ENCODE measurements at places on chromosomes 7 and 10.

DNA sequence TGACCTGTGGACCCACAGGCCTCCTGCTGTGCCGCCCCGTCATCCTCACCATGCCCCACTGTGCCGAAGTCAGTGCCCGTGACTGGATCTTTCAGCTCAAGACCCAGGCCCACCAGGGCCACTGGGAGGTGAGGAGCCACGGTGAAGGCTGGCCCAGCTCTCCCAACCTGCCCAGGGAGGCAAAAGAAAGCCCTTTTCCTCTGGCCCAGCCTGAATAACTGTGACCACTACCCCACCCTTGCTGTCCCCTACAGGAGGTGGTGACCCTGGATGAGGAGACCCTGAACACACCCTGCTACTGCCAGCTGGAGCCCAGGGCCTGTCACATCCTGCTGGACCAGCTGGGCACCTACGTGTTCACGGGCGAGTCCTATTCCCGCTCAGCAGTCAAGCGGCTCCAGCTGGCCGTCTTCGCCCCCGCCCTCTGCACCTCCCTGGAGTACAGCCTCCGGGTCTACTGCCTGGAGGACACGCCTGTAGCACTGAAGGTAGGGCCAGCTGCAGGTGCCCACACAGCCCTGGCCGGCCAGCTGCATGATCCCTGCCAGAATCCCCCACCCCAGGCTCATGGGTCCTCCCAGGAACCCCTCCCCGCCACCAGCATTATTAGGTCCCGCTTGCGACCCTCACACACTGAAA lies 25.5 kb upstream of the SLC29A3 start:
- DNase-seq, result no peak

GRCh38 chr7:137669706-137670105 lies 177.1 kb downstream of the DGKI start:
- DNase-seq, result no peak

DNA sequence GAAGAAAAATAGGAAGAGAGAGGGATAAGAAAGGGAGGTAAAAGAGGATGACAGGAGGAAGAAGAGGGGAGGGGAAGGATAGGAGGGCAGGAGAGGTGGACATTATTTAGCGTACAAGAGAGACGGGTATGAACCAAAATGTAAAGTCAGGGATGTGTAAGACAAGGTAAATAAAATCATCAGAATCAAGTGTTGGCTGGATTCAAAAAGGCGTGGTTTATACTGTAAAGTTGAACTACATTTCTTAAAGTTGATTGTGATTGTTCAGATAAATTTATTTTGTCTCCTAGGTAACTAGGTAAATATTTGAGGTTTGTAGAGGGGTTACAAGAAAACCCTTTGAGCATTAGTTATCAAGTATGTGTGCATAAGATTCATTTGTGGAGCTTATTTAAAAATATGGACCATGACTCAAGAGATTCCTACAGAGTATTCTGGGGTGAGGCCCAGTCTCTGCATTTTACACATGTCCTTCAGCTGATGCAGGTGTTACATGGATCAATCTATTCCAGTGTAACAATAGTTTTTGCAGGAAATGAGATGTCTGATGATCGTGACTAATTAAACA lies 512.1 kb upstream of the MBL2 start:
- no peak for DNase-seq

DNA sequence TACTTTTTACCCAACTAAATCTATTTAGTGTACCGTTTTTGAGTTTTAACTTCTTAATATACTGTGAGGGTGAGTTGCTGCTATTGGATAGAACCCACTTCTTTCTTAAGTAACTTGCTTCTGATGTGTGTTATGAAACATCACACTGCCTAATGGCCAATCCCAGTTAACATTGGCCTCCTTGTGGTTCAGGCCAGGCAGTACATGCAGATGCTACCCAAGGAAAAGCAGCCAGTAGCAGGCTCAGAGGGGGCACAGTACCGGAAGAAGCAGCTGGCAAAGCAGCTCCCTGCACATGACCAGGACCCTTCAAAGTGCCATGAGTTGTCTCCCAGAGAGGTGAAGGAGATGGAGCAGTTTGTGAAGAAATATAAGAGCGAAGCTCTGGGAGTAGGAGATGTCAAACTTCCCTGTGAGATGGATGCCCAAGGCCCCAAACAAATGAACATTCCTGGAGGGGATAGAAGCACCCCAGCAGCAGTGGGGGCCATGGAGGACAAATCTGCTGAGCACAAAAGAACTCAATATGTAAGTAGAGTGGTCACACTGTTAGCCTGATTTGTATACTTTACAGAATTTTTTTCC lies 39.7 kb downstream of the TES start:
- DNase-seq, result no peak

DNA sequence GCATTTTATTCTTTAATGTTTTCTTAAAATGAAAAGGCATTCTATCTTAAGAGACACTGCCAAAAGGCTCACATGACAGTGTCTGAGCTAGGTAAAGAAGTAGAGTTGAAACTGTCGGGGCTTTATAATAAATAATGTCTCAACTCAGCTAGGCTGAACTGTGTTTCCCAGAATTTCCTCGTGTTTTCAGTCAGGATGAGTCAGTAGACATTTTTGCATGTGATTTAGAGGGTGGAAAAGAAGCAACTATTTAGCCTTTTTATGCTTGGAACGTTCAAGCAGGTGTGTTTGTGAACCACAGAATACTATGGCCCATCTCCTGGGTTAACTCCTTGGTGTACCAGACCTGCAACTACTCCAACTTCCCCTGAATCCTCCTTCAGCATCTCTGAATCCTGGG lies 23.4 kb upstream of the LIPA start:
- no peak for DNase-seq

- no peak for DNase-seq
These were observed 227.3 kb downstream of the CXCL12 start for GRCh38 chr10:44157574-44157973.

- no peak for DNase-seq
These were observed 227.9 kb downstream of the WDR37 start for GRCh38 chr10:1284076-1284475.

DNA sequence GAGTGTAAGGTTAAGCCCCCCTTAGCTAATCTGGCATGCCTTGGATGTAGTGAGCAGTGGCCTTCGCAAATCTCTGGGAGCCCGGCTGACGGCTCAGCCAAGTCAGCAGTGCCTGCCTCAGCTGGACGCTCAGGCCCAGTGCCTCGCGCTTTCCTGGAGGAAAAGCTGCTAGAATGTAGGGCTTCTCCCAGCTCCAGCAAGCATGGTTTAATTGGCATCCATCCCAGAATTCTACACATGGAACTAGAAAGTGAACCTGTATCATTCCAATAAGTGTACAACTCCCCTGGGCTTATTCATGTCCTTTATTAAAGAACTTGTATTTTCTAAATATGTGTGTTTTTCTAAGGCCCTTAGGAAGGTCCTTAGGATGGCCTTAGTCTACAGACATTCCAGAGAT lies 287.8 kb upstream of the SHH start:
- no peak for DNase-seq

DNA sequence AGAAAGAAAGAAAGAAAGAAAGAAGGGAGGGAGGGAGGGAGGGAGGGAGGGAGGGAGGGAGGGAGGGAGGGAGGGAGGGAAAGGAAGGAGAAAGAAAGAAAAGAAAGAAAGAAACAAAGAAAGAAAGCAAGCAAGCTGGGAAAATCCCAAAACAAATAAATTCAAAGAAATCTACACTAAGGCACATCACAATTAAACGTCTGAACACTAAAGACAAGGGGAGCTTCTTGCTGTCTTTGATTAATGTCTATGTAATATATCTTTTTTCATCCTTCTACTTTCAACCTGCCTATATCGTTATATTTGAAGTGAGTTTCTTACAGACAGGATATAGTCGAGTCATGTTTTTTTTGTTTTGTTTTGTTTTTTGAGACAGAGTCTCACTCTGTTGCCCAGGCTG lies 28.3 kb upstream of the EBF3 start:
- DNase-seq, result no peak

GRCh38 chr7:86222806-86223205 lies 420.9 kb upstream of the GRM3 start:
- DNase-seq, result no peak

- no peak for DNase-seq
These were observed 15.6 kb downstream of the ARHGAP21 start for GRCh38 chr10:24708081-24708480.

DNA sequence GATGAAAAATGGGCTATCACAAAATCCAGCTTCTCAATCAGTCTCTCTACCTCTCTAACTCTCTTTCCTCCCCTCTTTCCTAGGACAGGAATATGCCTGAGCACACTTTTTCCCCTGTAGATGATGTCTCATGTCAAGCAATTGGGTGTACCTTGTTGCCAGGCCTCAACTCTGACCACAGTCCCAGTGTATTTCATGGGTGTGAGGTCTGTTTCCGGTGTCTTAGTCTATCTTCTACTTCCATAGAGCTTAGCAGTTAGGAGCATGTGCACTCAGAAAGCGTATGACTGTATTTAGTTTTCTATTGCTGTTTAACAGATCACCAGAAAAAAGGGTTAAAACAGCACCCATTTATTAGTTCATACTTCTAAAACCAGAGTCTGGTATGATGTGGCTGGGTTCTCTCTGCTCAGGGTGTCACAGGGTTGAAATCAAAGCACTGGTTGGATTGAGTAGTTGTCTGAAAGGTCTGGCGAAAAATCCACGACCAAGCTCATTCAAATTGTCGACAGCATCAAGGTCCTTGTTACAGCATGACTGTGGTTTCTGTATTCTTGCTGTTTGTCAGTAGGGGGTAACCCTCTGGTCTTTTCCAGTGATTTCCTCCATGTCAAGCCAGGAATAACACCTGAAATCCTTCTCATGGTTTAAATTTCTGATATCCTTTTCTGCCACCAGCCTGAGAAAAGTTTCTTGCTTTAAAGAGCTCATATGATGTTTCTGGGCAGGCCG lies 130.0 kb downstream of the THSD7A start:
- no peak for DNase-seq
